ENCODE measurements at places on chromosomes 4 and X. TPM values are rescaled to one million over a fixed set of nuclear protein-coding genes. Genes with fewer than 3 reads are reported as not detected.

TCP11X2 gene
- not detected for polyA plus RNA-seq

NAP1L3 gene
- polyA plus RNA-seq: 0.26 TPM

GABRQ gene
- 0.28 TPM for polyA plus RNA-seq

GABRA4 gene
- polyA plus RNA-seq: 0.10 TPM

PNMA5 gene
- not detected for polyA plus RNA-seq

VCX2 gene
- polyA plus RNA-seq: not detected

PROM1 gene
- polyA plus RNA-seq: 0.47 TPM

EMCN gene
- polyA plus RNA-seq: 2.1 TPM

DCAF8L2 gene
- not detected for polyA plus RNA-seq

CFAP47 gene
- not detected for polyA plus RNA-seq

ARHGEF6 gene
- 1.3 TPM for polyA plus RNA-seq

TCEAL5 gene
- polyA plus RNA-seq: 0.14 TPM

RBM47 gene
- 39.4 TPM for polyA plus RNA-seq

SOD3 gene
- 21.1 TPM for polyA plus RNA-seq

PDCL2 gene
- polyA plus RNA-seq: 1.2 TPM

MANBA gene
- polyA plus RNA-seq: 4.7 TPM

NSDHL gene
- 43.3 TPM for polyA plus RNA-seq

TREX2 gene
- polyA plus RNA-seq: 2.8 TPM

CNGA2 gene
- polyA plus RNA-seq: not detected

CXCL3 gene
- polyA plus RNA-seq: 4.6 TPM

NEIL3 gene
- polyA plus RNA-seq: 1.0 TPM

SULT1B1 gene
- 0.41 TPM for polyA plus RNA-seq

Data from esophagus (tissue), 2 donors.